Activated naive CD8-positive, alpha-beta T cell treated with anti-CD3 and anti-CD28 coated beads, Interleukin-2, amount 10 ng/mL, durations not matched to agents 7 days and 5 days (primary cell): ENCODE measurements at places on chromosomes 7 and 10. TPM values are rescaled to one million over a fixed set of nuclear protein-coding genes. Genes with fewer than 3 reads are reported as not detected.

The LIPJ gene
- total RNA-seq: 0.17 TPM

The COL13A1 gene
- not detected for total RNA-seq

The FOXI2 gene
- not detected for total RNA-seq

The CUZD1 gene
- total RNA-seq: 3.4 TPM

The CYP3A4 gene
- total RNA-seq: not detected

The TMEM176A gene
- 0.54 TPM for total RNA-seq

The MOGAT3 gene
- total RNA-seq: not detected

The IGFBP3 gene
- total RNA-seq: 7.8 TPM

The MMP21 gene
- 0.25 TPM for total RNA-seq

The EPDR1 gene
- total RNA-seq: 0.26 TPM

The TMEM130 gene
- total RNA-seq: not detected

DNA sequence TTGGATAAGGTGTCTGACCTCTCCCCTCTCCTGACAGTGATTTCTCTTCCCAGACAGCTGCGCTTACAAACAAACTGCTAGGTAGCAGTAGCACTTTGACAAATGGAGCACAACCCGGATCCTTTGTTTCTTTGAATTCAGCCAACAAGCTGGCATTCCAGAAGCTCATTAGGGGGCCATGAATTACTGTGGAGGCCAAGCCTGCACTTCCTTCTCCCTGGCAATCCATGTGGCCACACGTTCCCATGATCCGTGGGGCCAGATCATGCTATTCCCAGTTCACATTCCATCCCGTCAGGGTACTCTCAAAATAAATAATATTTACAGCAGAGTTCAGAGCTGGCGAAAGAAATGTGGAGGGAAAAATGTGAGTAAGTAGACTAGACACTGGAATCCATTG is 172.4 kb downstream of the PRPF18 start:
- DNase-seq: no peak

- no peak for DNase-seq
These were observed 222.2 kb upstream of the CXCL12 start for GRCh38 chr10:44607116-44607515.

DNA sequence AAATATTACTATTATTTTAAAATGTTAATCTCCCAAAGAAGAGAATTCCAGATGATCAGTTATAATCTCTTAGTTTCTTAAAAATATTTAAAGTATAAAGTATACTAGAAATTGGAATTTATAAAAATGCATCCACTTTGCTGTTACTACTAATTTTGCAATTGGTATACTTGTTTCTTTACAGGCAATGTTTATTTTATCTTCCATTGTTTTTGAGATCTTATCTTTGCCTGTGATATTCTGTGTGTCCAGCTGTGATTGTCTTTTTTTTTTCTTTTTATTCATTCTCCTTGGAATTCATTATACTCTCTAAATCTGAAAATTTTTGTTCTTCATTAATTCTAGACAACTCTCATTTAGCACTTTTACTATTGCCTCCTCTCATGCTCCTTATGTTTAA is 652.6 kb downstream of the TNS3 start:
- no peak for DNase-seq

GRCh38 chr10:86048973-86049372 is 317.6 kb downstream of the GRID1 start:
- DNase-seq: no peak

GRCh38 chr10:5518143-5518542 is 6.6 kb upstream of the CALML3 start:
- DNase-seq: no peak

GRCh38 chr7:140310337-140311002 is 87.9 kb downstream of the SLC37A3 start:
- no peak for DNase-seq

DNA sequence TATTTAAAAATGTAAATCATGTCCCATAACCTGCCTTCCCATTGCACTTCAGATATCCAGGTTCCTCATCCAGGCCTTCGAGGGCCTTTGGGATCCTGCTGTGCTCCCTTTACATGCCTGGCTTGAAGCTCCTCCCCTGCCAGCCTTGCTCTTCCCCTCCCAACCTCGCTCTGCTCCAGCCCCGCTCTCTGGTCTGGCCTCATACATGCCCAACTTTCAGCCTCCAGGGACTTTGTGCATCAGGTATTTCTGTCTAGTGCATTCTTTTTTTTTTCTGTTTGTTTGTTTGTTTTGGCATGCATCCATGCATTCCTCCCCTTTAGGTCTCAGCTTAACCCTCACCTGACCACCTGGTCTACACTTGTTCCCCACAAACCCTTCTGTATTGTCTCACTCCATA is 160.3 kb downstream of the SNX10 start:
- DNase-seq: no peak

DNA sequence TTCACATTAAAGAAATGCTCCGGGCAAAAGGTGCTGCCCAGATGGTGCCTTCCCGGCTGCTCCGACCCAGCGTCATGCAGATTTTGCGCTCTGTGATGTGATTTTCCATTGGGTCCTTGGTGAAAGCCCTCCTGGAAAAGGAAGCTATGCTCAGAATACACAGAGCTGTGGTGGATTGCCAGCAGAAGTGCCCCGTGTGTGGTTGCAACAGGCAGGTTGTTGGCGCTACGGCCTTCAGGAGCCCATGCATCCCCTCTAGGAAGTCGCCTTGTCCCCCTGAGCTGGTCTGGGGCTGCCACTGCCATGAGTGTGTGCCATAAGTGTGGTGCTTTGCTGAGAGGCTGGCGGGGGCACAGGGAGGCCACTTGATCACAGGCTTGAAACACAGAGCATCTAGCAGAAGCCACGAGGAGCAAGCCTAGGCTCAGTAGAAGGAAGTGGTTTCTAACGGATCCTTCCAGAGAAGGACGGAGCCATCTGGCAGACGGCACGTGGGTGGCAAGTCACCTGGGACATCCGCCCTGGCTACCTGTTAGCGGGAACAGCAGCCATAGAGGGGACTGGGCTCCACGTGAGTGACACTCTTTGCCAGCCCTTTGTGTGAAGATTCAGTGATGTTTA is 210.9 kb downstream of the CUX1 start:
- no peak for DNase-seq

DNA sequence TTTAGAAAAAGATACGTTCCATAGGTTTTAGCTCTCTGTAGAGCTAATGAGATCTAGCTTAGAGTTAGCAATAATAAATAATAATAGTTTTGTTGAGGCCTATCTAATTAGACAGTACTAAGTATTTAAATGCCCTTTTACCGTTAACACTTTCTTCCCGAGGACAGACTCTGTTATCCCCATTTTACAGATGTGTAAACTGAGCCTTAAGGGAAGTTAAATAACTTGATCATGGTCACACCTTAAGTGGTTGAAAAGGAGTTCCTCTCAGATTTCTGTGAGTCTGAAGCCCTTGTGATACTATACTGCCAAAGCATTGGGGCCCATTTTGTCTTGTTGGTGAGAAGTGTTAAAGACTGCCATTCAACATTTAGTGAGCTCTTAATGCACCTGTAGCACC is 61.6 kb downstream of the CYP51A1 start:
- no peak for DNase-seq

- no peak for DNase-seq
These were observed 31.6 kb downstream of the IL15RA start for GRCh38 chr10:5945561-5946418.

DNA sequence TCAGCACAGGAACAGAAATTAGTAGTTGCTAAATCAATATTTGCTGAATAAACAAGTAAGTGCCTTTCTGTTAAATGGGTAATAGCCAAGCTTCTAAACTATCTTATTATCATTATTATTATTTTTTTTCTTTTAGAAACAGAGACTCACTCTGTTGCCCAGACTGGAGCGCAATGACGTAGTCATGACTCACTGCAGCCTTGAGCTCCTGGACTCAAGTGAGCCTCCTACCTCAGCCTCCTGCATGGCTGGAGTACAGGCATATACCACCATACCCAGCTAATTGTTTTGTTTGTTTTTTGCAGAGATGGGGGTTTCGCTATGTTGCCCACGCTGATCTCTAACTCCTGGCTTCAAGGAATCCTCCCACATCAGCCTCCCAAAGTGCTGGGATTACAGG is 12.3 kb upstream of the ELN start:
- DNase-seq: no peak

DNA sequence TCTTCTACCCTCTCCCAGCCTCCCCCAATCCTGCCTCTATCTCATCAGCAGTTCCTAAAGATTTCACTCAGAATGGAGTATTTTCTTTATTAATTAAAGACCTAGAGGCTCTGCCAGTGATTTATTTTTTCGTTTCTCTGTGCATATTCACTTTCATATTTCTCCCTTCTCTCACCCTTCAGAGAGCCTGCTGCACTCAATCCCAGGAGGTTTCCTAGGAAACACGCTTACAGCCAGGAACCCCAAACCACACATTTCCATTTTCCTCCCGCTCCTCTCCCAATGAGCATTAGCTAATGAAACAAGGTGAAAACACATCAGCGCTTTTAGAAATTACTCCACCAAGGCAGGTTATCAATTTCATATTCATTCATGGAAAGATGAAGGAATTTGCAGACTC is 180.2 kb downstream of the FRMD4A start:
- no peak for DNase-seq

DNA sequence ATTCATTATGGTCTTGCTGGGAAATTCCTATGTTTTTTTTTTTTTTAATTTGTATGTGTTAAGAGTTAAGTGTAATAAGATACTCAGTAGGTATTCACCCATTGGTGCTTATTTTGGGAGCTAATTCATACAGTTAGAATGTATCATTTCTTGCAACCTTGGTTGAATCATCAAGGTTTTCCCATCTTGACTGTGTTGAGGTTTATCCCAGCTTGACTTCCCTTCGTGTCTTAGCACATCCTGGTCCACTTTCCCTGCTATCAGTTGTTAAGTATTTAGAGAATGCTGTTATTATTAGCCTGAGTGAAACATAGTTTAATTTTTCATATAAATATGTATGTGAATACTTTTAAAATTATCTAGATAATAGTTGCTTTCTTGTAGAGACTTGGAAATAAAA is 20.8 kb downstream of the RALA start:
- no peak for DNase-seq

GRCh38 chr10:121324678-121325213 is 273.5 kb downstream of the FGFR2 start:
- DNase-seq: no peak

DNA sequence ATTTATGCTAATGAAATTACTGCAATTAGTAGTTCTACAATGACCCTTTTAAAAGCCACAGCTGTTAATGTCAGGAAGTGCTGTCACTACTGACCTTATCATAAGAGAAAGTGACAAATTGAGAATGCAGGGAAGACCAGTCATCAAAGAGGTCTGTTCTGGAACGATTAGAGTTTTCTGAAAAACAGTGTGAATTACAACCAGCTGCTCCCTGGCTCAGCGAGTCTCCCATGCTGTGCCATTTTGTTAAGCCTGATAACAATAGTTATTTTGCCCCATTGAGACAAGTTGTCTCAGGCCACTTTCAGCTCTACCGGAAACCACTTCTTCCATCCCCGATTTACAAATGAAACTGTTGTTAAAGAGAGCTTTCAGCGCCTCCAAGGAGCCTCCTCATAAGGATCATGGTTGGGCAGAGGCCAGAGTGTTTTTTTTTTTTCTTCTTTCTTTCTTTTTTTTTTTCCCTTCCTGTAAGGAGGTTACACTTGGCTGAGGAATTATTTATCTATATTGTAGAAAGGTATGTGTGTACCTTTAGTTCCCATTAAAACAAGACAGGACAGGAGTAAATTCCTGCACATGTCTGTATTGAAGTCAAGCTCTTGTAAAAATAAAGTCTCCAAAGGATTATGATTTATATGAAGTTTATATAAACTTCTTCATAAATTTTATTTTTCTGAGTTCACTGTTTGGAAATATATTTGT is 173.6 kb downstream of the CDCA7L start:
- no peak for DNase-seq

GRCh38 chr10:26507441-26507840 is 69.3 kb downstream of the APBB1IP start:
- DNase-seq: no peak

- no peak for DNase-seq
These were observed 35.0 kb upstream of the DAGLB start for GRCh38 chr7:6482743-6483119.

DNA sequence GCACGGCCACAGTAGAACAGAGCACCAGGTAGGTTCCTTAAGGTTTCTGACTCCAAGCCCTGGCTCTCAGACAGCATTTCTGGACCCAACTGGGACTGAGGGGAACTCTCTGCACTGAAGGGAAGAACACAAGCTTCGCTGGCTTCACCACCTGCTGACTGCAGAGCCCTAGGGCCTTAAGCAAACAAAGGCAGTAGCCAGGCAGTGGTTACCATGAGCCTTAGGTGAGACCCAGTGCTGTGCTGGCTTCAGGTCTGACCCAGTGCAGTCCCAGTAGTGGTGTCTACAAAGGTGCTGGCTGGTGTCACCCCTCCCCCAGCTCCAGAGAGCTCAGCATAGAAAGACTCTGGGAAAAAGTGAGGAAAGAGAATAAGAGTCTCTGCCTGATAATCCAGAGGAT is 59.5 kb downstream of the SIRT1 start:
- DNase-seq: no peak
